HL-60 (cell line): ENCODE measurements at places on chromosomes 6 and 20.

DNA sequence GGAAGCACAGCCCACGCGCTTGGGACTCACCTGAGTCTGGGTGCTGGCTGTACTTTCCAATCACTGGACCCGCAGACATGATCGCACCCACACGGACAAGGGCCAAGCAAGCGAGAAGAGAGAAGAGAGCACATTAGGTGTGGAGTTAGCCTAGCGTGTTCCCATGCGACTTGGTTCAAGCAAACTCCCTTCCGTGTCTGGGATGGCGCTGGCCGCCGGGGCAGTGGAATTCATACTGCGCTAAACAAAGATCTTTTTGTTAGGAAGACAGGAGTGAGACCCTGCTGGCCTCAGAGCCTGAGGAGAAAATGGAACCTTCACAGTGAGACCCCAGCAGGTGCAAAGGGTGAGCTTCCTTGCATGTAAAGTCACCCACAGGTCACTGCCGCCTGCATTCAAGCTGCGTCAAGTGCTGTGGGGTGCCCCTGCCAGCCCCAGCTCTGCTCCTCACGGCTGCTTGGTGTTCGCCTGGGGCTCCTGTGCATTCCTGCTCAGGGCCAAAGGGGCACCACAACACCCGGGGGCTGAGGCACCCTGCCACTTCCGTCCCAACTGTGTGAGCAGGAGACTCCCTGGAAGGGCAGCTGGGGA, 26.4 kb downstream of the PSMG4 start:
- no peak for DNase-seq

DNA sequence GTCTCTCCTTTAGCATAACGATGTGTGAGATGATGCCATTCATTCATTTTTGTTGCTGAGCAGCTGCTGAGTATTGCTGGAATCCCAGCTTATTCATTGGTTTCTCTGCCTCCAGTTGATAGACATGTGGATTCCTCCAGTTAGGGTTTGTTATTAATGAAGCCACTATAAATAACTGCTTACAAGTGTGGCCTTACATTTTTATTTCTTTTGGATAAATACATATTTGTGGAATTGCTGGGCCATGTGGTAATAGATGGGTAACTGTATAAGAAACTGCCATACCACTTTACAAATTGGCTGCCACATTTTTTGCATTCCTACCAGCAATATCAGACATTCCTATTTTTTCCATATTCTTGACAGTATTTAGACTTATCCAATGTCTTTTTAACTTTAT, 2.6 kb upstream of the HLA-B start:
- no peak for DNase-seq

GRCh38 chr20:59434960-59435359, 134.5 kb downstream of the EDN3 start:
- no peak for DNase-seq

DNA sequence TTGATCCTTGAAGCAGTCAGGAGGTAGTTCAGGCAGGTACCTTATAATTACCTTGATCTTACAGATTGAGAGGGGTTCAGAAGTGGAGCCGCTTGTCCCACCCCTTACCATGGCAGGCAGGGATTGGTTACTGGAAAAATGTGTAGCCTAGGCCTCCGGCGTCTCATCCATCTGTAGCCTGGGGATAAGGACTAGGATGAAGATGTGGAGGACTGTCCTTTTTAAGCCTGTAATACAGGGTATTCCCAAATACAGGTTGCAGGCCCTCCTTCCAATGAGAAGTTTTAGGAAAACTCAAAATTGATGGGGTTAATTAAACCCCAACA, 2.8 kb downstream of the HMGA1 start:
- DNase-seq: no peak

DNA sequence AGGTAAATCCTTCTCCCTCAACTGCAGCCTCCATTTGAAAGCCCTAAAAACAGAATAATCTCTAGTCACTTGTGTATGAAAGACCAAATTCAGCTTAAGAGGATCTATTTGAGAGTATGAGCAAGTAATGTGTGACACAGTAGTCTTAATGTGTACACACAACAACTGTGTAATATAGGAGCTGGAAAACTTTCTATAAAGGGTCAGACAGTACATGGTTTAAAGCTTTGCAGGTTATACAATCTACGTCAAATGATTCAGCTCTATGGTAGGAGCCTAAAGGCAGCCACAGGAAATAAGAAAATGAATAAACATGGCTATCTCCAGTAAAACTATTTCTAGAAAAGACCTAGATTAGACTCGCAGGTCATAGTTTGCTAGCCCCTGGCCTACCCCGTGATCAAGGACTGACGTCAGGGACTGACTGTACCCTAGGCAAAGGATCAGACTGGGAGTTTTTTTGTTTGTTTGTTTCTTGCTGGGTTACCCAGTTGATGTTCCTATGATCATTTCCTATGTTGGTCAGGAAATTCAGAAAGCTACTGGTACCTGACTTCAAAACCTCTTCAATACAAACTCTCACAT, 39.7 kb downstream of the BTBD9 start:
- no peak for DNase-seq

DNA sequence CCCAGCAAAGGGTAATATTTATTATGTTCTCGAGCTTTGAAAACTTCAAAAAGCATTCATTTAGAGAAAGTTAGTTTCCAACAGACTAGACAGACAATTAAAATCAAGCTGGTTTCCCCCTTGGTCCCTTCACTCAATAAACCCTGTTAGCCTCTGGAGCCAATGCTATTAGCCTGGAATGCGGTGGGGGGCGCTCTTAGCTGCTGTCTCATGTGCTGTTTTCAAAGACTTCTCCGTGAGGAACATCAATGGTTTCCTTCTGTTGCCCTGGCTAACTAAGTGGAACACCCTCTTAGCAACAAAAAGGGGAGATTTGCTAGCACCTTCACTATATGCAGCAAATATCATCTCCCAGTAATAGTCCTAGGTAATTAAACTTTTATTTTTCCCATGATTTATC, 86.4 kb downstream of the LY86 start:
- DNase-seq: no peak

- DNase-seq: no peak
Observed at GRCh38 chr6:23213193-23213592, 643.8 kb downstream of the HDGFL1 start.
